ENCODE measurements at places on chromosomes 5 and 9. TPM values are rescaled to one million over a fixed set of nuclear protein-coding genes. Genes with fewer than 3 reads are reported as not detected.

ESM1 gene
- 284 TPM for total RNA-seq

LCN6 gene
- not detected for total RNA-seq

BHMT gene
- not detected for total RNA-seq

NR6A1 gene
- under 0.01 TPM for total RNA-seq

PRDM9 gene
- not detected for total RNA-seq

TMEM215 gene
- not detected for total RNA-seq

INSL4 gene
- not detected for total RNA-seq

TAF11L2 gene
- total RNA-seq, result not detected

PKD2L2 gene
- total RNA-seq, result not detected

CDC14B gene
- 1.6 TPM for total RNA-seq

DIRAS2 gene
- total RNA-seq, result not detected

TEK gene
- total RNA-seq, result 110 TPM

PCDHGA3 gene
- total RNA-seq, result 0.15 TPM

GARIN3 gene
- not detected for total RNA-seq

PCDHGB6 gene
- total RNA-seq, result 0.97 TPM

TAF11L5 gene
- not detected for total RNA-seq

RASGRF2 gene
- 15.3 TPM for total RNA-seq

OSTF1 gene
- 112 TPM for total RNA-seq

NOL6 gene
- total RNA-seq, result 22.6 TPM

BTNL8 gene
- not detected for total RNA-seq

PCDHB10 gene
- 0.30 TPM for total RNA-seq

HNRNPK gene
- 777 TPM for total RNA-seq

SHOC1 gene
- total RNA-seq, result not detected

CCDC171 gene
- total RNA-seq, result 1.6 TPM

ARHGEF28 gene
- 77.3 TPM for total RNA-seq

ANKRD34B gene
- not detected for total RNA-seq

SLC6A7 gene
- total RNA-seq, result not detected

SLC6A3 gene
- not detected for total RNA-seq

SLC35D2 gene
- 17.2 TPM for total RNA-seq

HMCN2 gene
- total RNA-seq, result 0.15 TPM

CYLC2 gene
- total RNA-seq, result not detected

ROPN1L gene
- total RNA-seq, result 0.32 TPM

MCIDAS gene
- total RNA-seq, result not detected

F2RL2 gene
- total RNA-seq, result 0.65 TPM

PCDHGB2 gene
- 0.65 TPM for total RNA-seq

ANKRD55 gene
- 0.46 TPM for total RNA-seq

PCDHGA8 gene
- 0.97 TPM for total RNA-seq

C5orf58 gene
- not detected for total RNA-seq

TRPM6 gene
- total RNA-seq, result under 0.01 TPM

FOCAD gene
- 66.4 TPM for total RNA-seq

OR1L4 gene
- not detected for total RNA-seq

GCNT4 gene
- total RNA-seq, result 0.30 TPM

KCNMB1 gene
- total RNA-seq, result 0.32 TPM

TPPP gene
- total RNA-seq, result 0.15 TPM

PIP5KL1 gene
- 0.91 TPM for total RNA-seq

CDH18 gene
- total RNA-seq, result 0.61 TPM

SPEF2 gene
- 0.97 TPM for total RNA-seq

DPYSL3 gene
- total RNA-seq, result 166 TPM

ZSWIM6 gene
- total RNA-seq, result 13.8 TPM

PDE8B gene
- total RNA-seq, result 0.15 TPM

ZFP2 gene
- total RNA-seq, result 0.65 TPM

SHC3 gene
- 1.9 TPM for total RNA-seq

NPR3 gene
- total RNA-seq, result 2.3 TPM

GM2A gene
- total RNA-seq, result 11.4 TPM

DNLZ gene
- 15.5 TPM for total RNA-seq

STPG3 gene
- total RNA-seq, result not detected

Data from epithelial cell of umbilical artery (primary cell).